8988T (cell line): ENCODE measurements at places on chromosomes 6 and 20.

DNA sequence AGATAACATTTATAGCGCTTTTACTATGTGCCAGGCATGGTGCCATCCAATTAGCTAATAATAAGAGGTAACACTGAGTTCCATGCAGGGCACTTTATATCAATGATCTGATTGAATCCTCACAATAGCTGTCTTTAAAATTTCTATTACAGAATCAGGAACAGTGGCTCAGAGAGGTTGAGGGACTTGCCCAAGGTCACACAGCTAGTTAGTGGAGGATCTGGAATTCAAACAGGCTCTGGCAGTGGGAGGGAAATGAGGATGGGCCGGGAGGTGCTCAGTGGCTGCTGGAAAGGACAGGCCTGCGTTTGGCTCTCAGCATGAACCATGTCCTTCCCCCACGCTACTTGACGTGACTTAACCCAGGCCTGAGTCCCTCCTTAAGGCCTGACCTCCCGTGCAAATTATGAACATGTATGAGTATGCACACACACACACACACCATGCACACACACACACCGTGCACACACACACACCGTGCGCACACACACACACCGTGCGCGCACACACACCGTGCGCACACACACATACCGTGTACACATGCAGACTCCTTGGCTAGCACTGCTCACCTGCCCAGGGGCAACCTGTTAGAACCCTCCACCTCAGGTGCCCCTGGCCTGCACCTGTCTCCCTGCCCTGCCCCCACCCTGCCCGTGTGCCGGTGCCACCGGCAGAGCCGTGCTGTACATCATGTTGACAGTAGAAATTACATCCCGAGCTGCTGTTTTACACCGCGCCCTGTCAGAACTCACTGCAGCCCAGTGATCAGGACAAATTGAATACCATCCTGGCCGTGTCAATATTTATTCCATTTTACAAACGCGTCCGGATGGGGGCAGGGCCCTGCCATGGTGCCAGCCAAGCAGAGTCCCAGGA, 43.7 kb downstream of the CDH22 start:
- no peak for DNase-seq

- no peak for DNase-seq
Measured at GRCh38 chr20:5065166-5065878, 54.4 kb downstream of the PCNA start.

DNA sequence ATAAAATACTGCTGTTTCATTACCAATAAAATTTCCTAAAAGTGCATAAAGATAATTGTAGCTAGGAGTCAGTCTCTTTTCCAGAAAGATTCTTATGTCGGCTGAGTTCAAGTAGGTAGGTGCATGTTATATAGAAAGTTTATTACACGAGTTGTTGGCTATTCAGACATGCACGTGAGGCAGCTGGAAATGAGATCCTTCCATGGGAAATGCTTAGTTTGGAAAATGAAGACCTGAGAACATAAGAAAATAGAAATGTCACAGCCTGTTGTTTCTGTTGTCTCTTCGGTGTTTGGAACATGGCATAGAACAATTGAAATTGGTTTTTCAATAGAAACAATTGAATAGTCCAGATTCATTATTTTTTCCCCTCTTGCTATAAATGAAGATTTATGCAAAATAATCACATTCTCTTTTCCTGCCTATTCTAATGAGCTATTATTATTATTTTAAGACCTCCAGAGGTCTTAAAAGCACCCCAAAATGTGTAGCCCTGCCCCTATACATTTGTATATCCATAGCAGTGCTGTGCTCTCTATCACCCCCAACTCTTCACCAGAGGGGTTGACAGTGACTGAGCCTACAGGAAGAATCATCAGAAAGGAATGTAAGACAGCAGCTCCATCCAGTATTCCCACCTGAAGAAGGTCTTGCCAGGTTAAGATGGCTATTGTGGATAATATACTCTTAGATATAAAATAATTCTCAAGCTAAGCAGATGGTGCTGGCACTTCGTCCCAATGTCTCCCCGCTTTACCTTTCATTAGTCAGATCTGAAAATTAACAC, 82.2 kb downstream of the ZDHHC14 start:
- DNase-seq, result peak; percentile 32

GRCh38 chr6:35199866-35200265, 13.9 kb upstream of the SCUBE3 start:
- DNase-seq, result no peak

DNA sequence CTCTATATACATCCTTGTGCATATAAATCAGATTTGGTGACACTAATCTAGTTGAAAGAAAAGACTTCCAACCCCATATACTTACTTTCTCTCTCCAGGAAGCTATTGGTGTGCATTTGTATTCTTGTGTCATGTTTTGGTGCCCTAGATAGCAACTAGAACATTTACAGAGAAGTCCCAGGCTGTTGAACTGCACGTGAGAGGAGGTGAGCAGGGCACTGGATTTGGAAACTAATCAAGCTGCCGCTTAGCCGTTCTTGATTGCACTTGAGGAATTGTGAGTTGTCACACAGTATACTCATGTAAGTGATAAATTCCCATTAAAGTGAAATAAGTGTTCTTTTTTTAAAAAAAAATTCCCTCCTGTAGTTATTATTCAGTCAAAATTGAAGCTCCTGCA, 7.6 kb downstream of the WRNIP1 start:
- DNase-seq, result no peak

GRCh38 chr6:79787626-79788025, 156.5 kb downstream of the SH3BGRL2 start:
- DNase-seq, result no peak

GRCh38 chr6:147053311-147053921, 150.8 kb upstream of the STXBP5 start:
- DNase-seq, result no peak

DNA sequence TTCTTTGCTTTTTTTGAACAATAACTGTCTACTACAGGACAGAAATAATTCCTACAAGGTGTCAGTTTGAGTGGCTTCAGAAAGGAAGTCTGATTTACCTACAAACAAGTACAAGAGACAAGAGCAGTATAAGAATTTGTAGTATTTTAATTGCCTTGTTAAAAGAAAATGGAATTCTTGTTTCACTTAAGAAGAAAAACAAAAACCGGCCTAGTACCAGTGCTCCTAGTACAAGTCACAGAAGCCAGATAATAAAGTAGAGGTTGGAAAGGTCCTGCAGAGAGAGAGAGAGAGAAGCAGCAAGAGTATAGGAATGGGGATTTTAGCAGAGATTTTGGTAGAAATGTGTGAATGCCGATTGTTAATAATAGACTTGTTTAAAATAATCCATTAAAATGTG, 6.4 kb downstream of the TAB2 start:
- DNase-seq, result no peak

GRCh38 chr6:140101818-140102217, 727.4 kb upstream of the CITED2 start:
- DNase-seq, result no peak

DNA sequence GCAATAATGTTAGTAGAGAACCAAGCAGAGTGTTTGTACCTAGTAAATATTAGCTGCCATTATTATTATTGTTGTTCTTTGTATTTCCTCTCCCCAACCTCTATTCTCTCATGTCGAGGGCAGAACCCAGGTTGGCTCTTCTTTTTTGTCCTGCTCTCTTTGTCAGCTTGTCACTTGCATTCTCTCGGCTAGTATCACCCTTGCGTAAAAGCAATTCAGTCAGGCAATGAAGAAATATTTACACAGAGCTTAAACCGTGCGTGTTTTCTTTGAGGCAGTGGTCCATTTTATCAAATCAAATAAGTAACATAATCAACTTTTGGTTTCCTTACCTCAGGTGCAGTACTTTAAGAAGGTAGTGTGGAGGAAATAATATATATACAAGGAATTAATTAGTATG, 83.9 kb downstream of the TULP4 start:
- DNase-seq, result no peak

DNA sequence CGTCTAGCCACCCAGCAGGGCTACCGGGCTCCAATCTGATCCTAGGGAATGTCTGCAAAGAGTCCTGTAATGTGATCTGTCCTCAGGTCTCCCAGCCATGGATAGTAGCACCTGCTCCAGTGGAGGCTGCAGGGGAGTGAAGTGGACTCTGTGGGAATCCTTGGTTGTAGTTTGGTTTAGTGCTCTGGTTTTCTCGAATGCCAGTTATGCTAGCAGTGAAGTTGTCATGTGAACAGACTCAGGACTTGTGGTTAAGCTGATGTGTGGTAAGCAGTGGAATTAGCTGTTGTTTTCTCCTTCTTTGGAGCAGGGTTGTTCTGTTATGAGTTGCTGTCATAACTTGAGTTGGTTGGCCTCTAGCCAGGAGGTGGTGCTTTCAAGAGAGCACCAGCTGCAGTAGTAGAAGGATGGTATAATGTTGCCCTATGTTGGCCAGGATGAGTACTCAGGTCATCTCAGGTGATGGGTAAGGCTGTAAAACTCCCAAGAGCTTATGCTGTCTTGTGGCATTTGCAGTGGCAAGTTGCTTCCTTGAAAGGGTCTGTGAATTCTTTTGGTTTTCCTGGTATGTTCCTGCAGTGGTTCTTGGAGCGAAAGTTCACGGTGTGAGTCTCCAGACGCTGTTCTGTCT, 390.2 kb downstream of the UTRN start:
- DNase-seq, result no peak

DNA sequence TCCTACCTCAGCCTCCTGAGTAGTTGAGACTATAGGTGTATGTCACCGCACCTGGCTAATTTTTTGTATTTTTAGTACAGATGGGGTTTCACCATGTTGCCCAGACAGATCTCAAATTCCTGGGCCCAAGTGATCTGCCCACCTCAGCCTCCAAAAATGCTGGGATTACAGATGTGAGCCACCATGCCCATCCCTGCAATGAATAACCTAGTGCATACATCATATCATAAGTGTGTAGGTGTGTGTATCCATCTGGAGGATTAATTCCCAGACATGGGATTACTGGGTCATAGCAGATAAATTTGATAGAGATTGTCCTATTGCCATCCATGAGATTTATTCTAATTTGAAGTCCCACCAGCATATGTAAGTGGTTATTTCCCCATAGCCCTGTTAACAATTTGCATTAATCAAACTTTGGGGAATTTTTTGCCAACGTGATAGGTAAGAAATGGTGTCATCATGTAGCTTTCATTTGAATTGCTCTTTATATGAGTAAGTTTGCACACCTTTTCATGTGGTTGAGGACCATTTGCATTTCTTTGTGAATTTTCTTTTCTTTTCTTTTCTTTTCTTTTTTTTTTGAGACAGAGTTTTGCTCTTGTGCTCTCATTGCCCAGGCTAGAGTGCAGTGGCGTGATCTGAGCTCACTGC, 29.9 kb upstream of the BACH2 start:
- DNase-seq, result no peak

DNA sequence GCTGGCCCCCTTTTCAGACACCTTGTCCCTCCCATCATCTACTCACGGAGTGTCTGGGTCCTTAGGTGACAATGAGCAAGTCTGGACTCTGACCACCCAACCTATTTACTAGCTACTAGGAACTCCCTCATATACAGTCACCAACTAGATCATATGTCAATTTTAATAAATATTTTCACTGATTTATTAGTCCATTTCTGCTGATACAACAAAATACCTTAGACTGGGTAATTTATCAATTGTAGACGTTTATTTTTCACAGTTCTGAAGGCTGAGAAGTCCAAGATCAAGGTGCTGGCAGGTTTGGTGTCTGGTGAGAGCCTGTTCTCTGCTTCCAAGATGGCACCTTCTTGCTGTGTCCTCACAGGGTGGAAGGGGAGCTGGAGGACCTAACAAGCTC, 229.7 kb downstream of the PTPRT start:
- DNase-seq, result no peak

GRCh38 chr20:2869381-2869780, 3.9 kb upstream of the PTPRA start:
- no peak for DNase-seq

GRCh38 chr6:121743691-121744090, 308.2 kb downstream of the GJA1 start:
- DNase-seq, result no peak

- DNase-seq, result no peak
Measured at GRCh38 chr6:10048370-10049297, 366.2 kb downstream of the TFAP2A start.

GRCh38 chr20:57566803-57567459, 6.0 kb downstream of the PCK1 start:
- no peak for DNase-seq

DNA sequence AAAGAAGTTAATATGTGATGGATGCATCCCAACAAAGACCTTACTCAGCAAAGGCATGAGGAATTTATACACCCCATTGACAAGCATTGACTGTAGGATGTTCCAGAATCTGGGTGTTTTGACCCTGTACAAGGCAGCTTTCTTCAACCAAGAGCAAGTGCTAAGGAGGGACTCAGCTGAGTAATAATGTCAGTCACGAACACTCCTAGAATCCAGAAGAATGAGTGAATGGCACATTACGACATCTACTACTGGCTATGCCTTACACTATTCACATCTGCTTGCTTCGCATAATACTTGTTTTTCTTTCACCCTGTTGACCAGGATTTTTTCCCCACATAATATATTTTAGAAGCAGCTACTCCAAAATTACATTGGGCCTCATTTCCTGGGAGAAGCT, 42.5 kb upstream of the VGLL2 start:
- no peak for DNase-seq

DNA sequence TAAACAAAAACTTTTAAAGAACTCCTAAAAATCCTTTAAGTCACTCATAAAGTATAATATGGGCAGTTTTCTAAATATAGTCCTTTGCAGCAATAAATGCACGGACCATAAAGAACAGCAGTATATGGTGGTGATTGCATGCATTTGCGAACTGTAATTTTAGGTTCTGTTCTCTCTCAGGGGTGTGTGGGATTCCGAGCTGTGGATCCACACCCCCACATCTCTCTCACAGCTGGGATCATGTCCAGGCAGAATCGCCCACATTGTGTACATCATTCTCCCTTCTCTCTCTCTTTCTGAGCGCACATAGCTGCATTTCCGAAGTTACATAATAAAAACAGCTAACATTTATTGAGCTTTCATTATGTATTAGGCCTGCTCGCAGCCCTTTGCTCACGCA, 28.6 kb downstream of the SLC52A3 start:
- no peak for DNase-seq

DNA sequence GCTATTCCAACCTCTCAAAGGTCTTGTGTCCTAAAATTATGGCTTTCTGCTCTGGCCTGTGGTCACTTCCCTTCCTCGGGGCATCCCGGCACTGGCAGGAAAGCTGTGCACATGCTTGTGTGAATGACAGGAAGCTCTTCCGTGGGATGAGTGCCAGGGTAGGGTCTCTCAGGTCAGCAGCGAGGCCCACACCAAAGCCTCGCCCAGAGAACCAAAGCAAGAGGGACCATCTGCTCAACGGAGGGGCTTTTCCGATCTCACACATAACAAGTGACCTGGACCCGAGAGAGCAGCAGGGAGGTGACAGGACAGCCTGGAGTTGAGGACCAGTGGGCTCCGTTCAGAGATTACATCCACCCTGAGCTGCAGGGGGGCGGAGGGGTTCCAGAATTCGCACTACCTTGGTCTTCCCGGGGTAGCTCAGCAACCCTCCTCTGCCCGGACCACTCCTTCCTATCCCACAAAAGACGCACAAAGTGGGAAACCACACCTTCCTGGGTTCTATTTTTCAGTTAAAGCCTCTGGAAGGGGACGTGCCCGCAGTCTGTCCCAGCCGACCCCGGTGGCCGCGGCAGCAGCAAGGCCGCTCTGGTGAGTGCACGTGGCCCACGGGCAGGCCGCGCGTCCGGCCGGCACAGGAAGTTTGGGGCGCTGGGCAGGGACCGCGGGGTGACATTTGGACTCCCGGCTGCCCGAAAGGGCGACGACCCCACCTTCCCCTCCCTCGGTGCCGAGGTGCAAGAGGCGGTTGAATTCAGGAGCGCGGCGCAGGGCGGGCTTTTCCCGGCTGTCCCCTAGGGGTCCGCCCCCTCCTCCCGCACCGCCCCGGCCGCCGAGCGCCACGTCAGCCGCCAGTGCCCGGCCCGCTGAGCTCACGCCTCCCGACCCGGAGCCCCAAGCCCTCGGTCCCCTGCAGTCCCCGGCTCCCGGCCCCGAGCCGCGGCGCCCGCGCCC, 988 bp downstream of the TXNDC5 start:
- DNase-seq, result peak; percentile 88
